Stimulated activated CD4-positive, alpha-beta T cell treated with anti-CD3 and anti-CD28 coated beads, Interleukin-2, amount 100 ng/mL, for 48 hours (primary cell): ENCODE measurements at places on chromosomes 1 and 21.

- DNase-seq = no peak
Measured at GRCh38 chr1:202531472-202531811, 178.8 kb downstream of the SYT2 start.

DNA sequence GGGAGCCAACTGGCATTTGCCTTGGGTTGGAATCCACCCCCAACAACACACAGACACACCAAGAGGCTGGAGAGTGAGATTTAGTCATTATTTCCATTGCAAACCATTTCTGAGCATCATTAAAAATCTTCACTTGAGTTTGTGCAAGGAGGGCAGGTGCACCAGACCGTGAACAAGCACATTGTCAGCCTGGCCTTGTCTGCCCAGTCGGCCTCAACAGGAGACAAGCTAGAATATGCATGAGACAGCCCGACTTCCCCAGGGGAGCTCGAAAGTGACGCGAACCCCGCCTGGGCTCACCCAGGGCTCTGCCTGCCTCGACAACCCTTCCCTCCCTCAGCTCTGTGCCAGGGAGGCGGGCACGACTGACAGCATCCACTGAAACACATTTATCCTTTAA lies 15.4 kb upstream of the GUCA2B start:
- no peak for DNase-seq

DNA sequence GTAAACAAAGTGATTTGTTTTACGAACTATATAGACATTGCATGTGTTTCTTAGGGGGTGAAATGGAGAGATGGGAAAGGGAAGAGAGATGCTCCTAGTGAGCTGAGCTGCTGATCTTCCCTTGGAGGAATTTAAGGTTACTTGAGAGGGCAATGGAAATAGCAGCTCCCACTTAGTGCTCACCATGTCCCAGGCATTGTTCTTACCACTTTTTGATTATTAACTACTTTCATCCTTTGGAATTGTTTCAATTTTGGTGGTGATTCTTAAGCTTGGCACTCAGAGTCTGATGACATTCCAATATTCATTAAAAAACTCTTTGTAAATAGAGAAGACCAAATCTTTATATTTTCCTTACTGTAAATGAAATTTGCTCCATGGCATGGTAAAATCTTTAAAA lies 124.9 kb downstream of the ITSN1 start:
- no peak for DNase-seq

- no peak for DNase-seq
Measured at GRCh38 chr1:209999005-209999404, 61.0 kb downstream of the SYT14 start.

DNA sequence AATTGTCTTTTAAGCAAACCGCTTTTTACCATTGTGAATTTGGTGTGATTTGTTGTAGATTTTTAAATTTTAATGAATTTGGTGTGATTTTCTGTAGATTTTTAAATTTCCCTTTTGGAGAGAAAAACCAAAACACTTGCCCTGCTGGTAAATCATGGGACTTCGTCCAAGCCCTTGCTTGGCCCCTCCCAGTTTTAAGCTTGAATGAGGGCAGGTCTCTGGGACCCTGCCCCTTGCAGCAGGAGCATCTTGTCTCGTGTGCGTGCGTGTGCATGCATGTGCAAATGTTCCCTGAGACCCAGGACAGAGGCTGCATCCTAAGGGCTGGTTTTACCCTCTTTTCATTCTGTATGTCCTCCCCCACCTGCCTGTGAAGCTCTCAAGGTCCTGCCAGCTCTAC lies 248.6 kb downstream of the GREM2 start:
- no peak for DNase-seq

DNA sequence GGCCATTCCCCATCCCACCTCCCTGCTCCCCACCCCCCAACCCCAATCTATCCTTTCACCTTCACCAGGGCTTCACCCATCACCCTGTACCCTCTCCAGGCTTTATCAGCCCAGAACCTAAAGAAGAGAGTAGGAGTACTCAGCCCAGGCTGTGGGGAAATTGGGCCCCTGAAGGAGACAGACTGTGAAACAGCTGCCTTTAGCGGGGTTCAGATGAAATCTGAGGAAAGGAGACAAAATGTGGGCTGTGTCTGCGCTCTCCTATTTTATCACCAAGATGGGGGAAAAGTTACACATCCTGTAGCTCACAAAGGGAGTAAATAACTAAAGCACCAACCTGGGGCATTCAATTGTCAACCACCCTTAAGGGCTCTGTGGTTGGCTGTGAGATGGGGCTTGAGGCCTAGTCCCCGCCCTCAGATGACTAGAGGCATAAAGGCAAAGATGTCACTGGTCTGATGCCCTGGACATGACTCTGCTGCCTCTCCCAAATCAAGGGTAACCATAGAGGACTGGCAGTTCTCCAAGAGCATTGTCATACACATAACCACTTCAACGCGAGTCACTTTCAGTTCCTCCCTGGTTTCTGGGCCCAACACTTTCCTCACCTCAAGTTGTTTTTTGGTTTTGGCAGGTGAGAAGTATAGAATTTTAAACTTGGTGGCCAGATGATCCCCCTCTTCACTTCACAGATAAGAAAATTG lies 30.0 kb downstream of the SLC27A3 start:
- peak; percentile 61 for DNase-seq

GRCh38 chr21:36456729-36457414 lies 23.1 kb downstream of the CLDN14 start:
- no peak for DNase-seq

DNA sequence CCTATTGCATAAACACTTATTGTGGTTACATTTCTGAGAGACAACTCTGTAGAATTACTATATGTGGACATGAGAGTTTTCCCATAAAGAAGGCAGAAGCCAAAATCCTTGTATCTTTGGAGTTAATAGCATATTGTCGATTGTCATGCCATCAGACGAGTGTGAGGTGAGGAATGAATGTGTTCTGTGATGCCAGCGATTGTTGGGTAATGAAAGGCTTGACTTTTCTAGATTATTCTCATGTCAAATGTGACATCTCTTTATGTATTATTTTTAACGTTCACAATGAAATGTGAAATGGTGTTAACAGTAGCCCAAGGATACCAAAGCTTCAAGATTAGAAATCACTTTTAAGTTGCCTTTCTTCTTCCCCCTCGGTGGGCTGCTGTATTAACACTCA lies 84.9 kb downstream of the C1orf21 start:
- DNase-seq = no peak

- DNase-seq = peak; percentile 51
Measured at GRCh38 chr1:2585318-2586092, 1.1 kb upstream of the PRXL2B start.

- DNase-seq = no peak
Measured at GRCh38 chr1:19725606-19726005, 60.9 kb downstream of the HTR6 start.

GRCh38 chr1:213103377-213104306 lies 52.6 kb downstream of the RPS6KC1 start:
- DNase-seq = no peak

GRCh38 chr1:197937892-197938291 lies 20.7 kb downstream of the LHX9 start:
- no peak for DNase-seq

- no peak for DNase-seq
Measured at GRCh38 chr1:206846487-206846886, 18.9 kb upstream of the IL20 start.

DNA sequence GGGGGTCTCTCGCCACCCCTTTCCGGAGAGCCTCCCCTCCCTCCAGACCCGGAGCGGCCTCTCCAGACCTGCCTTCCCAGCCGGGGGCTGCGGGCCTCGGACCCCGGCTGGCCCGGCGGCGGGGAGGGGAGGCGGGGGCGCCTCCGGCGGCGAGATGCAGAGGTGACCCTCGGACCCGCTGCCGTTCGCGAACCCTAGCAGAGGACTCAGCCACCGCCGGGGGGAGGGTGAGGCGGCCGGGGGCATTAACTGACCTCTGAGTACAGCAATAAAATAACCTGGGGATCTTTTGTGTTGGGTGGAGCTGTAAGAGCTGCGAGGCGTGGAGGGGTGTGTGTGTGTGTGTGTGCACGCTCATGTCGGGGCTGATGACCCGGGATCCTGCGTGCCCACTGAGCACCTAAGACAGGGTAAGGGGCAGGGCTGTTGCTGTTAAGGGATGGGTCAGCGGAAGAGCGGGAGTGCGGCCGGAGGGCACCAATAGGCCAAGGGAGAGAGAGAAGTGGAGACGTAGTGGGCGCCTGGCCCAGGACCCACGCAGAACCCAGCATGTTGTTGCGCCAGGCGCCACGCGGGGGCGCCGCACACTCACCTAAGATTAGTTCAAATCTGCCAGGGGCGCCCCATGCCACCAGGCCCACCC lies 6.3 kb downstream of the HAPLN2 start:
- DNase-seq = peak; percentile 75

GRCh38 chr1:41431490-41432350 lies 52.8 kb downstream of the EDN2 start:
- DNase-seq = no peak

DNA sequence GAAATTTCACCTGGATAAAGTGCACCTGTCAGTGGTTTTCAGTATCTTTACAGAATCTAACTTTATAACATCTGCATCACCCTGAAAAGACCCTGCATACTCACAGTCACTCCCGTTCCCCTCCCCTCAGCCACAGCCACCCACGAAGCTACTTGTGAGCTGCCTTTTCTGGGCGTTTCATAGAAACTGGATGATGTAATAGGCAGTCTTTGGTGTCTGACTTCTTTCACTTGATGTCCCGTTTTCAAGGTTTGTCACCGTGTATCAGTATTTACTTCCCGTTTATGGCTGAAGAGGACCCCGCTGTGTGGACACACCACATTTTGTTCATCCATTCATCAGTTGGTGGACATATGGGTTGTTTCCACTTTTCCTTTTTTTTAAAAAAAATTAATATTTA lies 47.8 kb upstream of the LRRC3 start:
- DNase-seq = no peak

DNA sequence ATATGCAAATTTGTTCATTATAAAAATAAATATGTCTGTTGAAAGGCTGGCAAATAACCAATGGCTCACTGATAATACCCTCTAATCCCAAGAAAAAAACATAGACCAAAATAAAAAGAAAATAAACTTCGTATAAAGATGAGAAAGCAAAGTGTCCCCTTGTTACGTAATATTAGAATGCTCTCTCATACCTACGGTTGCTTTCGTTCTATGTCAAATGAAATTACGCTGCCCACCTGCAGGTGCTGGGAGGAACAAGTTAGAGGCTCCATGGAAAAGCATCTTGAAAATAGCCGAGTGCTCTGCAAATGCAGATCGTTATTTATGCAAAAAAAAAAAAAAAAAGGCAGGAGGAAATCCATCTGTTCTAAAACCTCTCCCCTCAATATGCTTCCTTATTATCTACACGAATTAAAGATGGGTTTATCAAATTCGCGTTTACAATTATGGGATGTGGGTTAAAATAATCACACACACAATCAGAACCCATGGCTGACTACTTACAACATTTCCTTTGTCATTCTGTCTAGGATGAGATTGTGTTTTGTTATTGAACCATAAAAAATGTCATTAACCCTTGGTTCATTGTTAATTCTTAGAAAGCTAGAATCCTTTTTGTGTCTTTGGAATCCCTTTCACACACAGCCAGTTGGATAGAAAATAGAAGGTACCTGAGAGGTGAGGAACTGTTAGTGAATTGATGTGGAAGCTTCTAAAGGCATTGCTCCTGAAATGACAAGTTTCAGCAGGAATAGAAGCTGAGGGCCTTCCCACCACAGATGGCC lies 268.6 kb downstream of the SETD4 start:
- no peak for DNase-seq

- no peak for DNase-seq
Measured at GRCh38 chr1:195738966-195739650, 869.1 kb downstream of the KCNT2 start.

- peak; percentile 18 for DNase-seq
Measured at GRCh38 chr1:37865348-37866120, 6.1 kb upstream of the MTF1 start.

GRCh38 chr1:19010995-19011844 lies 54.7 kb upstream of the IFFO2 start:
- DNase-seq = peak; percentile 65

DNA sequence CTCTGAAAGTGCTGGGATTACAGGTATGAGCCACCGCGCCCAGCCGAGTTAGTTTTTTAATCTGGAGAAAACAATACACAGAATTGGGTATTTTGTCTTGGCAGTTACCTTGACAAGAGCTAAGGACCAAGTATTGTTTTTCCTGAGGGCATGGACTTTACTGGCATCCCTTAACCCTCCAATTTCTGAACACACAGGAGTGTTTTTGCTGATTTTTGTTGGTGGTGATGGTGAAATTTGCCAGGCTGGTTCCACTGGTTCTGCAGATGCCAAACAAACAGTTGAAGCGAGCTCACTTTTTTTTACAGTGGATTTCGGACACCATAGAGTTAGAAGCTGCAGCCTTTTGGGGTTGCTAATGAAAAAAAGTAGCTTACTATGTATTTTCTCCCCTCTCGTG lies 37.2 kb upstream of the SH3D21 start:
- DNase-seq = no peak

- DNase-seq = no peak
Measured at GRCh38 chr1:109432336-109432735, 6.1 kb upstream of the PSMA5 start.

- DNase-seq = no peak
Measured at GRCh38 chr1:17020502-17020901, 8.8 kb upstream of the ATP13A2 start.

DNA sequence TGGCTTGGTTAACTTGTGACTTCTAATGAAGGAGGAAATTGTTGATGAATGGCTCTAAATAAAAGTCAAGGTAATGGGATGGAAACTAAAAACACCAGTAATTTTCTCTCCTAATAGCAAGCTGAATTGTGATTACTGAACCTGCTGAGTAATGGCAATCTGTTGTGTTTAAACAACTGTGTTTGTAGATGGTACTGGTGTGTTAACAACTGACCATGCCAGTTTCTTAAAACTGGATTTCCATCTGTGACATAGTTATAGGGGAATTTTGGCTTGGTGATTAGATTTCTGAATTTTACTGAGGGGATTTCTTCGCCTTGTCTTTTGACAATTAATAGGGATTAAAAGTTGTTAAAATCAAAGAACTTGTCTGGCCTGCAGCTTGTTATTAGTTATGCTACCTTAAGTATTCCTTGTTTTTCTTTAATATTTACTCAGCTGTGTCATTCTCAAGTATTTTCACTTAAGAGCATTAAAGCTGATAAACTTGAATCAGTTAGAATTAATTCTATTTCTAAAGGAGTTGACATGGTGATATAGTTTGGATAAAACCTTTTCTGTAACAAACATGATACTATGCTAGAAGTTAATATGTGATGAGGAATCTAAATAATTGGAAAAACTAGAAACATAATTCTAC lies 7.9 kb upstream of the ERO1B start:
- DNase-seq = no peak

DNA sequence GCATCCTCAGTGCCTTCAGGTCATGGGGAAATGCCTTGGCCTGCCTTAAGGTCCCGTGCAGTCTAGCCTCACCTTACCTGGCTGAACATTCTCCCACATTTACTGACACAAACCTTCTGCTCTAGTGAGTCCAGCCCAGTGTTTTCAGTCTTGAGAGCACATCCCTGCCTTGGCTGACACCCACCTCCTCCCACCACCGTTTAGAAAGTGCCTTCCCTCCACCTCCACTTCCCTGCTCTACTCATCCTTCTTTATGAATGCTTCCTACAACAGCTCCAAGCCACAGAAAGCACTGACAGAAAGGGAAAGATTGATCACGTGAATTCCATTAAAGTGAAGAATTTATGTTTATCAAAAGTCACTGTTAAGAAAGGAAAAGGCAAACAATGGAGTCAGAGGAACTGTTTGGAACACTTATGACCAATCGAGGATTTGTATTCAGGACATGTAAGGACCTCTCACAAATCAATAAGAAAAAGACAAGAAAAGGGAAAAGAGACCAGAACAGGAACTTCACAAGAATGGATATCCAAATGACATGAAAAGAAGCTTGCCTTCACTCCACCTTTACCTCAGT lies 59.8 kb downstream of the DDR2 start:
- DNase-seq = no peak

- DNase-seq = no peak
Measured at GRCh38 chr1:43430831-43431230, 22.9 kb downstream of the HYI start.
